Stimulated activated CD8-positive, alpha-beta memory T cell treated with anti-CD3 and anti-CD28 coated beads, Interleukin-15, amount 100 ng/mL, for 24 hours (primary cell): ENCODE measurements at places on chromosomes 4 and X.

GRCh38 chrX:18931972-18932371 lies 51.9 kb downstream of the PHKA2 start:
- DNase-seq: no peak

DNA sequence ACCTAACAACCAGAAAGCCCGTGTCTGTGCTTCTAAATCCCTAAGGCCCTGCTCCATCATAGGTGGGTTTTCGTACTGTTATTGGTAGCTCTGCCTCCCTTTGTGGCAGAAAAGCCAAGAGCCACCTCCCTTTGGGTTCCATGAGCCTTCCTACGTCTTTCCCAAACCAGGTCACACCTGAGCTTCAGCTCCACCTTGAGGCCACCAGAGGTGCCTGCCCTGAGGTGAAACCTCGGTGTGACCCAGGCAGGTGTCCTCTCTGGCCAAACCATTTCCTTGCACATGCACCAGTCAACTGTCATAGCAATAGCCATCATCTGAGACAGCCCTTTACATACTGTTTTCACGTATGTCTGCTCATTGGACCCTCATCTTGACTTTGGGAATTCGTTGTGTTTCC lies 188.0 kb upstream of the RBPJ start:
- DNase-seq: no peak

DNA sequence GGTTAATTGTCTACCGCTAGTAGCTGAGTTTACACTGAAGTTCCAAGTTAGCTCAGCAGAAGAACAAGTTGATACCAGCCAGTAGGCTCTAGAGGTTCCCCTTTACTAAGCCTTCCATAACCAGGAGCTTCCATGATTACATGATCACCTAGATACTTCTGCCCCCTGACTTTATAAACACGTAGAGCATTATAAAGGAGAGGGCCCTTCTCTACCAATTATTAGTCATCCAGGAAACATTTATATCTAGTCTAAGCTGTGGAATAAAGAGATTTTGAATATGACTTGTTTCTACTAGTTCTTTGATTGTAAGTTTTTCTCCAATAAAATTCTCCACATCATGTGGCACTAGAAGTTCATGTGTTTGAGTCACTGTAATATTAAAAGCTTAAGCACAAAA lies 818.1 kb upstream of the PCDH10 start:
- no peak for DNase-seq

GRCh38 chr4:81397635-81398034 lies 74.1 kb downstream of the RASGEF1B start:
- no peak for DNase-seq

DNA sequence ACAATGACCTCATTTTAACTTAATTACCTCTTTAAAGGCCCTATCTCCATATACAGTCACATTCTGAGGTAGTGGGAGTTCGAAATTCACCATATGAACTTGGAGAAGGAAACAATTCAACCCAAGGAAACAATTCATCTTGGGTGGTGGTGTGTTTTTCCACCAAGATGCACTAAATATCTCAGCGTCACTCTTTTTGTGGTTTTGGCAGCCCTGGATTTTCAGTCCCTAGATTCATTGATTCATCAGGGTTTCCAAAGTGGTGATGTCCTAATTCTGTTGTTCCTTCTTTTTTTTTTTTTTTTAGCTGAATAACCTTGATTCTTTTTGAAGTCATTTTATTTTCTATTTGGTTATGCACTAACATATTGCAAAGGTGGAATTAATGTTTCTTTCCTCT lies 162.6 kb upstream of the RAPGEF2 start:
- DNase-seq: no peak

GRCh38 chr4:38672397-38673129 lies 8.6 kb downstream of the KLF3 start:
- DNase-seq: no peak

DNA sequence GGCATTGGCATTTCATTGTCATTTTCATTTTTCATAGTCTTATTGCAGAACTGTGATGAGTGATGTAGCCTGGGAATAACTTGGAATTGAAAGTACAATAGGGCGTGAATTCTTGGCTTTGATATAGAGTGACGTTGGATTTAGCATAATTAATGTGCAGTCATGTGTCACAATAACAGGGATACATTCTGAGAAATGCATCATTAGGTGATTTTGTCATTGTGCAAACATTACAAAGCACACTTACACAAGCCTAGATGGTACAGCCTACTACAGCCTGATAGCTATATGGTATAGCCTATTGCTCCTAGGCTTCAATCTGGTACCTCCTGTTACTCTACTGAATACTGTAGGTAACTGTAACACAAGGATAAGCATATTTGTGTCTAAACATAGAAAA lies 300.8 kb downstream of the DTHD1 start:
- no peak for DNase-seq

DNA sequence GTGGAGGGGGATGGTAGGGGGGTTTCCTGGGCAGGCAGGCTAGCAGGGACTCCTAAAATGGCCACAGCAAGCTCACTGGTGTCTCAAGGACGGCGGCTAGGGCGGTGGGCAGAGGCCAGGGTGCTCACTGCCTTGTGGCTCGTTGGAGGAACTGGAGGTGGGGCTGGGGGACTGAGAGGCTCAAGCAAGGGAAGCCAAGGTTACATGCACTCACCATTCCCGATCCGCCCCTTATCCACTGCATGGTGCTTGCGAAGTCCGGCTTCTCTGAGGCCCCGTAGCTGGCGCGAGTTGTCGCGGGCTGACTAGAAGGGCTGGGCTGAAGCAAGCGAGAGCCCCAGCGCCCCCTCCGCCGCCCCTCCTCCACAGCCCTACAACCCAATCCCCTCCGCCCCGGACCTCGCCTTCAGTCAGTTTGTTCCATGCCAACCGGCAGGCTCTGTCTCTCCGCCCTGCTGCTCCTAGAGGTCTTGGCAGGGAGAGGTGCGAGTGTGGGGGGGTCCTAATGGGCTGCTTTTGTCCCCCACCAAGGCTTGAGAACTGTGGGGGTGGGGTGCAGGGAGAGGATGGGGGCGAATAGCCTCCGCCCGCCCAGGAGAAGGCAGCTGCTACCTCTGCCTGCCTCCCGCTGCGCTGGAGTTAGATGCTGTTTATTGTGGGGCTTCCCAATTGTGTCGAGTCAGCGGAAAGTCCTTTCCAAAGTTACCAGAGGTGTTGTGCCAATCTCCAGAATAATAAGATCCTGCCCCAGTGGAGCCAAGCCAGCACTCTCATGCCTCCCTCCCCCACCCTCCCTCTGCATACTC lies at the start of gene ARHGEF9:
Gene ARHGEF9 (minus strand): TSS at position 313 of the 806 bp plus-strand sequence. CDS start 69 bp downstream, at position 244.
- DNase-seq: no peak

DNA sequence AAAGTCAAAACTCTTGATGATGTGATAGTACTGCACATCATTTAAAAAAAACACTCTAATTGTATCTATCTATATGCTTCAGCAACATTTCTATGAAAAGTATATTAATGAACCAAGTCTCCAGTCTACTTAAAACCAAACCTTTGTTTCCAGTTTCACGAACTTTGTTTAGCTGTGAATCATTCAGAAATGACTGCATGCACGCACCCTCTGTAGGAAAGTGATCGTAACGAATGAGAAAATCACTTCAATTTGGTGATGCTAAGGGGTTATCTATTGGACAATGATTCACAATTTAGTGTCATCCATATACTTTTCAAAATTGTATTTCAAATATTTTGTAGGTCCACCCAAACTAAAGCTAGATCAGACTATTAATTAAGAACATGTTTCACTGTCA lies 157.6 kb downstream of the KLHL13 start:
- DNase-seq: no peak
